T-helper 2 cell treated with Interferon-gamma antibody and Interleukin-4, amounts not matched to agents 100 ng/mL and 5 ng/mL, for 36 hours (primary cell): ENCODE measurements at places on chromosomes 3 and 15. TPM values are rescaled to one million over a fixed set of nuclear protein-coding genes. Genes with fewer than 3 reads are reported as not detected.

TRANK1 gene
- 34.6 and 35.4 TPM in 2 replicates for total RNA-seq

GCSAM gene
- 2.3 and 2.8 TPM in 2 replicates for total RNA-seq

PARP15 gene
- 37.1 and 41.1 TPM in 2 replicates for total RNA-seq

TERC gene
- 2.7 and 4.1 TPM in 2 replicates for total RNA-seq

SLC6A1 gene
- not detected in 2 replicates for total RNA-seq
